Esophagus mucosa (tissue), 1 donor: ENCODE measurements at places on chromosomes 13 and 19. TPM values are rescaled to one million over a fixed set of nuclear protein-coding genes. Genes with fewer than 3 reads are reported as not detected.

SHKBP1 gene
- 42.8 TPM for total RNA-seq

ILF3 gene
- 160 TPM for total RNA-seq

IGFL2 gene
- 2.3 TPM for total RNA-seq

MYBPC2 gene
- total RNA-seq: 0.08 TPM

FAM98C gene
- 20.8 TPM for total RNA-seq

SLC5A5 gene
- total RNA-seq: not detected

UBE2L5 gene
- total RNA-seq: not detected

IGFL1 gene
- total RNA-seq: 20.2 TPM

DNA sequence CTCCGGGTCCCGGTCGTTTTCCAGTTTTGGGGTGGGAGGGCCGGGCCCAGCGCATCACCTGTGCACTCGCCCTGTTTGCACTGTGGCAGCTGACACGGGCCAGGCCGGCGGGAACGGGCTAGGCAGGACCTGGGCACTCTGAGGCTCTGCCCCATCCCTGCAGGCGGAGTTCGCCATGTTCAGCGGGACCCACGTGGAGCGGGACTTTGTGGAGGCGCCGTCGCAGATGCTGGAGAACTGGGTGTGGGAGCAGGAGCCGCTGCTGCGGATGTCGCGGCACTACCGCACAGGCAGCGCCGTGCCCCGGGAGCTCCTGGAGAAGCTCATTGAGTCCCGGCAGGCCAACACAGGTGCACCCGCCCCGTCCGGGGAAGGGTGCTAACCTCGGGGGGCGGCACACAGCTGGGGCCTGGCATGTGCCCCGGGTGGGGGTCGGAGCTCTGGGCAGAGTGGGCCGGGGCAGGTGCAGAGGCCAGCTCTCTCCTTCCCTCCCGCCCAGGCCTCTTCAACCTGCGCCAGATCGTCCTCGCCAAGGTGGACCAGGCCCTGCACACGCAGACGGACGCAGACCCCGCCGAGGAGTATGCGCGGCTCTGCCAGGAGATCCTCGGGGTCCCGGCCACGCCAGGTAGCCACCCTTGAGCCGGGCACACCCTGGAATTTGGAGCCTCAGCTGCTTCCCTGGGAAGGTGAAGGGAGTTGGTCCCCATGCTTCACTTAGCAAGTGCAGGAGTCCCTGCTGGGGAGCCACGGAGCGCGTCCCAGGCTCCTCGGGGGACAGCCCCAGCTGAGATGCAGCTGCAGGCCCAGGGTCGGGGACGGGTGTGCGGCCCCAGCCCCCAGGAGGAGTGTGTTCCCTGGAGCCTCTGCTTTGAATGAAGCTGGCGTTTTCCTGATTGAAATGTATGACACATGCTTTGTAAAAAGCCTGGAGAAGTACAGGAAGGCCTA lies 9.3 kb upstream of the ZNF554 start:
- ATAC-seq: no peak

- no peak for ATAC-seq
Observed at GRCh38 chr19:4715529-4716221, 8.0 kb downstream of the DPP9 start.

GRCh38 chr19:48724796-48725753 lies 5.5 kb upstream of the MAMSTR start:
- peak; percentile 13 for ATAC-seq

DNA sequence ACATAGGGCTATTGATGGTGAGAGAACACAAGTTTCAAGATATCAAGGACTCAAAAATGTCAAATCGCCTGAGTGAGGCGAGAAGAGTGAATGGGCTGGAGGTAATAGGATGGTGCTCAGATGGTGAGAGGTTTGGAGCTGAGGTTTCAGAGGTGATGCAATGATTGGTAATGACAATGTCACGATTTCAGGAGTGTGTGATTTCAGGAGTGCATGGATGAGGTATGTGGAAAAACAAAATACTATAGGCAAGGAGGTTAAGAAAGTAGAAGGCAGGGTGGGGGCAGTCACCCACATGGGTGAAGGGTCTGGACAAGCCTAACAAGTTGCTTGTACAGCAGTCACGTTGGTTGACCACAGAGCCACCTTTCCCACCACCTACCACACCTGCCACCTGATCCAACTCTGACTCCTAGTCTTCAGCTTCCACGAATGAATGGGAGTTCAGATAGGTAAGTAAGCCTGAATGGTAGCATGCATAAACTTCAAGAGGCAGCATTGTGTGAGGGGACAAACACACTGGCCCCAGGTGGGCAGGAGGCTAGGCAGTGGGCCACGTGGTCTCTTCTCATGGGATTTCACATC lies 71.5 kb downstream of the RUBCNL start:
- no peak for ATAC-seq

GRCh38 chr19:27750391-27751043 lies 1462.4 kb downstream of the UQCRFS1 start:
- ATAC-seq: no peak

DNA sequence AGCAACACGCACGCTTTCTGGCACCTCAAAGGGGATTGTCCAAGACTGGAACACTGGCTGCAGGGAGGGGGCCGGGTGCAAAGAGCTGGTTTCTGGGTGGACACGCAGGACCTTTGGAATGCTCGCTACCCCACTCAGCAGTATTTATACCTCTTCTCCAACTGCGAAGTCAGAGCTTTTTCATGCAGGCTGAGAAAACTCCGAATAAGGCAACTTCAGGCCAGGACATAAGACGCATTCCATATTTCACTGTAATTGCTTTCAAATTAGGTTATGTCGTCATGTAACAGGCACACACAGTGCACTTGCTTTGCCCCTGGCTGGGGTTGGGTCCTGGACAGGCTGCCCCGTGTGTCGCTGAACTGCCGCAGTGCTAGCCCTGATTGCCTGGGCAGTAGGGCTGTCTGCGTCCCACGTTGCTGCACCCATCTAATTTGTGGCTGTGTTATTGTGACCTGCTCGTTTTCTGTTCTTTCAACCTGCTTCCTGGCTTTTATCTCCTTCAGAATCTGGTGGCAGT lies 44.5 kb downstream of the ACTN4 start:
- no peak for ATAC-seq

- ATAC-seq: no peak
Observed at GRCh38 chr13:36520111-36520510, 87.8 kb downstream of the CCNA1 start.

- no peak for ATAC-seq
Observed at GRCh38 chr13:73939603-73940002, 194.6 kb downstream of the KLF12 start.

DNA sequence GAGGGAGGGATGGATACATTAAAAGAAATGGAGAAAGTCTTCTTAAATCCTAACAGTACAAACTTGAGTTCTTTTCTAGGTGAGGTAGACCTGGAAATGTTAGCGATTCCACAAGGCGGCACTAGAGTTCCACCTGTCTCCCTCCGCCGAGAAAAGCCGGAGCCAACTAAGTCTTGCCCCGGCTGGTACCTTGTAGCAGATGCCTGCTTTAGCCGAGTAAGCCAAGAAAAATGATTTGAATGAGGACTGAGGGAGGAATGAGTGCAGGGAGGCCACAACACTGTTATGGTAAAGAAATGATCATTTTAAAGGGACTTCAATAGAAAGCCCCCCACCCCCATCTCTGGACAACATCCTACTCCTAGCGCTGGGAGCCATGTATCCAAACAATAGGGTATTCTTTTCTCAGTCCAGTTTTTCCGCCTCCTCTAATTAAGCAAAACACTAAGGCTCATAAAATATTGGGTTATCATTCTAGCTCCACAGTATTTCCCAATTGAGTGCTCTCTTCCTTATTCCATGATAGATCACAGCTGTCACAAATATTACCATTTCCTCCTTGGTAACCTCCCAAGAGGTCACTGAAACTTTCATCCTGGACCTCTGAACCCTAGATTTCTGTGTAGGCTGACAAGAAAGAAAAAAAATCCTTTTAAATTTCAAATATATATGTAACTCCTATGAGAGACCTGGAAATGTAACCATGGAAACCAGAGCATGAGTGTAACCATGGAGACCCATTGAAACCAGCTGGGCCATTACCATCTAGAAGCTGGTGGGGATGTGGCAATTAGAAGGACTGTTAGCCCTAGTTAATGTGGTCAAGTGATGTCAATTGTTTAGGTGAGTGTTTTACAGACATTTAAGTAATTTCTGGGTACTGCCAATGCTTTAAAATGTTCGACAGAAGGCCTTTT lies 58.3 kb downstream of the GPALPP1 start:
- peak; percentile 89 for ATAC-seq

DNA sequence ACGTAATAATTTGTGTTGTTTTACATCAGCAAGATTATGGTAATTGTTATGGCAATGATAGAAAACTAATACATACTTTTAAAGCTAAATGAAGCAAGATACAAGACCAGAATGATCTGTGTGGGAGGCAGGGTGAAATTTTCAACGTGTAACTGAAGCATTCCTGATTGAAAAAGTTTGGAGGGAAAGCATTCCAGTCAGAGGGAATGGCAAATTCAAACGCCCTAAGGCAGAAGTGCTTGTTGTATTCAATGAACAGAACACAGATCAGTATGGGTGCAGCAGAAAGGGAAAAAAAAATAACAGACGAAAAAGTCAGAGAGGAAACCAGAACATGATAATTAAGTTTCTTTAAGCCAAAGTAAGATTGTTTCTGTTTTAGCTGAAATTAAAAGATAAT lies 928.5 kb upstream of the SLITRK1 start:
- ATAC-seq: no peak

DNA sequence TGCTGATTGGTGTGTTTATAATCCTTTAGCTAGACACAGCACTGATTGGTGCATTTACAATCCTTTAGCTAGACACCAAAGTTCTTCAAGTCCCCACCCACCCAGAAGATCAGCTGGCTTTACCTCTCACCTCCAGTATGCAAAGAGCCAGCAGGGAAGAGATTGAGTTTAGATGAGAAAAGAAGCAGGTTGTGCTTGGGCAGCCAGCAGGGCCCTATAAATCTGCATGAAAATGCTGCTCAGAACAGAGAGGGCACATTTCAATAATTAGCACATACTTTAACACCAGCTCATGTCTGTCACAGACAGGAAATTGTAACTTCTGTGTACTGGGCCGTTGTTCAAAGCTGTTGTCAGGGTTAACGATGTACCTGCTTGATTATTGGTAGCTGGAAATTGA lies 1204.3 kb downstream of the UQCRFS1 start:
- ATAC-seq: no peak

DNA sequence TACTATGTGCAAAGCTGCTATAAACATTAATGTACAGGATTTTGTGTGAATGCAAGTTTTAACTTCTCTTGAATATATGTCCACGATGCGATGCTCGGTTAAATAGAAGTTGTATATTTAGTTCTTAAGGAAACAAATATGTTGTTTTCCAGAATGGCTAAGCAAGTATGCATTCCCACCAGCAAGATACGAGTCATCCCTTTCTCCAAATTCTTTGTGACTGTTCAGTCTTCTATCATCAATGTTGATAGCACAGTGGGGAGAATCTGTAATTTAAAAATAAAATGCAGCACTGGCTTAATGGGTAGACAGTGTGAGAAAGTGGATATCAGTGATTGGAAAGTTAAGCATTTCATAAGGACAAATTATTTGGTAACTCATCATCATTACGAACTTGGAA lies 1340.8 kb downstream of the PCDH9 start:
- ATAC-seq: no peak

GRCh38 chr19:1017115-1017905 lies 3.6 kb downstream of the TMEM259 start:
- peak; percentile 57 for ATAC-seq

- no peak for ATAC-seq
Observed at GRCh38 chr13:26762745-26763345, 2.3 kb upstream of the GPR12 start.
